Activated naive CD4-positive, alpha-beta T cell (primary cell): ENCODE measurements at places on chromosomes 2 and 18.

DNA sequence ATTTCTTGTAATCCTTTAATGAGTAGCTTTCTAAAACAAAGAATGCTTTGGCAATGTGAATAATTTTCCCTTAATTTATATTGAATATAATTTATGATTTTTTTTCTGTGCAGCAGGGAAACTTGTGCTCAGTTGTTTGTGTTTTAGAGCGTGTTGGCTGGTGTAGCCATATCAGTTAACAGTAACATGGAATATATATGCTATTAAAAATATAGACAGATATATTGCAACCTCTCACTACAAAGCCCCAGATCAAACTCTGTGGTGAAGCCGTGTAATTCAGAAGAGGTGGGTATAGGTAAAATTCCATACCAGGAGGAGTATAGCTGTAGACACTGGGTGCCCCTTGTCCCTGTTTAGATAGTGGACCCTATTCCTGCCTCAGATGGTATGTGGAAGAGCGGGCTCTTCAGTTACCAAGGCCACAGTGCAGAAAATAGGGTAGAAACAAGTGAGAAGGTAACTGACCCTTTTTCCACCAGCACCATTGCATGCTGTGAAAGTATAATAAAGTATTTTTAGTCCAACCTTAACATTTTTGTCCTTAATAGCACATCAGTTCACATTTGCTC lies 18.1 kb upstream of the RASGRP3 start:
- no peak for DNase-seq

- DNase-seq = no peak
Measured at GRCh38 chr18:48167897-48168253, 237.4 kb upstream of the SMAD2 start.

DNA sequence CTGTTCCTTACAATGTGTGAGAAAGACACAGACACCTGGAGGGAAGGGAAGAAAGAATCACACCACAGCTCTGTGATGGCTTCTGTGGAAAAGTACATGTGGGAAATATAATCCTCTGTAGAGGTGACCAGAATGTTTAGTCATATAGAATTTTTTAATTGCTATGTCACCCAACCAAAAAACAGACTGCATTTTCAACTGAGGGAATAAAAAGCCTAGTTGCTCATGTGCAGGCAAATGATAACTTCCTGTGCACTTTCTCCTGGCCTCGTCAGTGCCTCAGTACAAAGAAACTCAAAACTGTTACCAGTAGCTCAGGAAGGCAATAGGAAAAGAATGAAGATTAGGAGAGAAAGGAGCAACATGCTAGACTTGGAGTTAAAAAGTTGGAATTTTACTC lies 326.8 kb downstream of the OSR1 start:
- DNase-seq = no peak

GRCh38 chr2:5020116-5020875 lies 671.9 kb upstream of the SOX11 start:
- no peak for DNase-seq

DNA sequence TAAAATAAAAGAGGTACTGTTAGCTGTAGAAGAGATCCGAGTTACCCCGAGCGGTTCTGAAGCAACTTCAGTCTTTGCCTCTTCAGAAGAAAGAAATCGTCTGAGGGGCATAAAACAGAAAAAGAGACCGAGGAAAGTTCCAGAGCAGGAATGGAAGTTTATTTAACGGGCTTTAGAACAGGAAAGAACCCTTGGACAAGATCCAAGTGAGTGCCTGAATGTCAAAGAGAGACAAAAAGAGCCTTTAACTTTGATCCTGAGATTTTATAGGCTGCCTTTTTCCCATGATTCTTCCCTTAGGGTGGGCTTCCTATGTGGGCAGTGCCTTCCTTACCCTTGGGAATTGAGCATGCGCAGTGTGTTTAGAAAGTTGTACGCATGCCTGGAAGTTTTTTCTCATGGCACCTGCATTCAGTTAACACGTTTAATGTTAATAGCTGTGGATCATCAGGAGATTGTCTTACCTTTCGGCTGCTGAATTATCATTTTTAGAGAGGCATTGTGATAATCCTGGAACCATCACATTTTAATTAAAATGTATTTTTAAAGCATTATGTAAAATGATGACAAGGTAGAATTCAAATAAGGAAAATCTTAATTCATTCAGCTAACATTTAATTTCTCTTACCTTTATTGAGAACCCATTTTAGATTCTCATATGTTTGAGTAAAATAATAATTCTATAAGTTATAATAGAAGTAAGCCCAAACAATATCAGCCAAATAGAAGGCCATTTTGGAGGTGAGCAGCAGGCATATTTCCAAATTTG lies 269.5 kb upstream of the ZSWIM2 start:
- DNase-seq = no peak

GRCh38 chr2:156695595-156695994 lies 259.4 kb downstream of the GPD2 start:
- DNase-seq = no peak

DNA sequence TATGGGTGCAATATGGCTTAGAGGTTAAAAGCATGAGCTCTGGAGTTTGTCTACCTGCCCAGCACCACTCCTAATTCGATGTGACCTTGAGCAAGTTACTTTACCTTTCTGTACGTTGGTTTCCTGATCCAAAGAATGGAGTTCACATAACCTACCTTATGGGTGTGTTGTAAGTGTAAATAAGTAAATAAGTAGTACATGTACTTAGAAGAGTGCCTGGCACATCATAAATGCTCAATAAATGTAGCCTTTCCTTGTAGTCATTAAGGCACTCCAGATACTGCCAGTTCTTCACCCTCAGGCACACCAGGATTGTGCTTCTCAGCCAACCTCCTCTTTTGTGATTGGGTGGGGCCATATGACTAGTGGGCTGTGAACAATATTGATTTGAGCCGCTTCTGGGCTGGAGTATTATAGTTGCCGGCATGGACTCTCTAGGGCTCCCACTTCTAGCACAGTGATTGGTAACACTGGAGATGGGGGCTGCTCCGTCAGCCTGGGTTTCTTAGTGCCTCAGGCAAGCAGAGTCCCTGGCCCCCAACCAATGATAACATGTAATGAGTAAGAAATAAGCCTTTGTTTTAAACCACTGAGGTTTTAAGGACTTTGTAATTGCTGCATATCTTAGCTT lies 101.7 kb upstream of the NOSTRIN start:
- no peak for DNase-seq
